ENCODE measurements at places on chromosomes 3 and 15.

- peak; percentile 51 for DNase-seq
Observed at GRCh38 chr15:100686725-100687473, 84.5 kb downstream of the ASB7 start.

GRCh38 chr3:150589759-150590158 is 13.4 kb upstream of the SELENOT start:
- DNase-seq: no peak

GRCh38 chr3:188759336-188760005 is 412.3 kb upstream of the TPRG1 start:
- DNase-seq: no peak

DNA sequence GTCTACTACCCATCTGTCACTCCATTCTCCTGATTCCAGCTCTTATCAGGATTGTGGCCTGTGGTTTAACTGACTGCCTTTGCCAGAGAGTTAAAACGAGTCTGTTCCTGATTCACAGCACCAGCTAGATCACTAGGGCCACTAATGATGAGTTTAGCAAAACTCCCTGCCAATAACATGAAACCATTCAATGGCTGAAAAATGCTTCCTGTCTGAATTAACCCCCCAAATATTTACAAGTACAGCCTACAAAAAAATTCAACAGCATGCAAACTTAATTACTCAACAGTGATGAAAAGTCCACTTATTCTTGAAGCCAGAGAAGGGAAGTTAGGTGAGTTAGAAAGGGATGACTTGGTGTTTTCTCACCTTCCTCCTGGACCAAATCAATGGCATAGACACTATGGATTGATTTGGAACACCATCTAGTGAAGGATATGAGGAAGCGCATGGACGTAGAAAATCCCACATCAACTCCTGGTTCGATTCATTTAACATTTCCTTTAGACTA is 141.4 kb downstream of the TGFBR2 start:
- peak; percentile 37 for DNase-seq

DNA sequence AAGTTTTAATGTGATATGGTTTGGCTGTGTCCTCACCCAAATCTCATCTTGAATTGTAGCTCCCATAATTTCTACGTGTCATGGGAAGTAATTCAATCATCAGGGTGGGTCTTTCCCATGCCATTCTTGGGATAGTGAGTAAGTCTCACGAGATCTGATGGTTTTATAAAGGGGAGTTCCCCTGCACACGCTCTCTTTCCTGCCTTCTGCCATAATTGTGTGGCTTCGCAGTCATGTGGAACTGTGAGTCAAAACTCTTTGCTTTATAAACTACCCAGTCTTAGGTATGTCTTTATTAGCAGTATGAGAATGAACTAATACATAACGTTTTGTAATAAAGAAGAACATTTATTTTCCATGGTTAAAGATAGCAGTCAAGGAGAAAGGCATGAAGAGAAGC is 39.2 kb upstream of the GOLIM4 start:
- DNase-seq: no peak

DNA sequence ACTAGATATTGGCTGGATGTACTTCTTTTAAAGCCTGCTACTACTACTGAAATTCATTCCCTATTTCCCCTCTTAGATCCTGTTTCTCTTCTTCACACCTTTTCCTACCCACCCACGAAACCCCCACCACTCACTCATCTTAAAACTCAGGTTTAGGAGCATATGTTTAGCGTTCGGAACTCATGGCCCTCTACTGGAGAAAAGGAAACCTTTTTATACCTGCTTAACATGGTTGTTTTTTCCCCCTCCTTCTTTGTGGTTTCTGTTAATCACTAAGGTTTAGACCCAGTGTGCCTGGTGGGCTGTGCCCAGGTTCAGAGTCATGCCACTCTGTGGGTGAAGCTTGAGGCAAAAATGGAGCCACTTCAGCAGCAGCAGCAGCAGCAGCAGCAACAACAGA is 2.6 kb downstream of the ARID3B start:
- DNase-seq: no peak

GRCh38 chr3:58202917-58203360 is 7.8 kb downstream of the DNASE1L3 start:
- no peak for DNase-seq

DNA sequence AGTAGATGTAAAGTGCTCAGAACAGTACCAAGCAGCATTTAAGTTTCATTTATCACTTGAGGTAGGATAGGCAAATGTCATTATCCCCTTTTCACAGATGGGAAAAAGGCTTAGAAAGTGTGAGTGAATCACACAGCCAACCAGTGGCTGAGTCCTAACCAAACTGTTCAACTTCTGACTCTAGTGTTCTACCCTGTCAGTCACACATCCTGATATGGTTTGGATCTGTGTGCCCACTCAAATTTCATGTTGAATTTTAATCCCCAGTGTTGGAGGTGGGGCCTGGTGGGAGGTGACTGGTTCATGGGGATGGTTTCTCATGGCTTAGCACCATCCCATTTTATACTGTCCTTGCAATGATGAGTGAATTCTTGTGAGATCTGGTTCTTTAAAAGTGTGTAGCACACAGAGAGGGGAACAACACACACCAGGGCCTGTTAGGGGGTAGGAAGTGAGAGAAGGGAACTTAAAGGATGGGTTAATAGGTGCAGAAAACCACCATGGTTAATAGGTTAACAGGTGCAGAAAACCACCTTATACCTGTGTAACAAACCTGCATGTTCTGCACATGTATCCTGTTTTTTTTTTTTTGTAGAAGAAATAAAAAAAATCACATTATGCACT is 304.7 kb downstream of the SUCLG2 start:
- DNase-seq: no peak

DNA sequence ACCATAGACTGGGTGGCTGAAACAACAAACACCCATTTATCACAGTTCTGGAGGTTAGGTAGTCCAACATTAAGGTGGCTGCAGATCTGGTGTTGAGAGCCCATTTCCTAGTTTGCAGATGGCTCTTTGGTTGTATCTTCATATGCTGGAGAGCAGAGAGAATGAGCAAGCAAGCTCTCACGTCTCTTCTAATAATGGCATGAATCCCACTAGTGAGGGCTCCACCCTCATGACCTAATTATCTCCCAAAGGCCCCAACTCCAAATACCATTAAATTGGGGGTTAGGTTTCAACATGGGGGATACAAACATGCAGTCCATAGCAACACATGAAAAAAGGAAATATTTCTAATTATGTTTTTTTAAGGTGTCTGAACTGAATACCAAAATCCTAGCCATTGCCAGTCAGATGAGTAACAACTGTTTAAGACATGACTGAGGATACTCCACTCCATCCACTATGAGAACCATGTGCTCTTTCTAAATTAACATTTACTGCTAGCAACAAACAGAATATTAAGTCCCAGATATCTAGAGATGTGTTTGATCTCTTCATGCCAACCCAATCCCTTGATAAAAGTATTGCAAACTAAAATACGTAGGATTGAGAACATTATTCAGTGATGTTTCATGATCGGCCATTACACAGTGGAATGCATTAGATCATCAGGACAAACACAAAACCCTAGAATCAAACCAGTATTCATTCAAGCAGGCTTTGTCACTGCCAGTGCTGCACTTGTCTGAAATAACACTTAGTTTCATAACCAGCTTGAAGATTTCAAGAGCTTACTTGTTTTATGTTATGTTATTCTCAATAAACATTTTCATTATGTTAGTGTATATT is 340.3 kb downstream of the SLC9A9 start:
- peak; percentile 14 for DNase-seq

GRCh38 chr3:54818942-54819341 is 108.9 kb downstream of the LRTM1 start:
- no peak for DNase-seq

DNA sequence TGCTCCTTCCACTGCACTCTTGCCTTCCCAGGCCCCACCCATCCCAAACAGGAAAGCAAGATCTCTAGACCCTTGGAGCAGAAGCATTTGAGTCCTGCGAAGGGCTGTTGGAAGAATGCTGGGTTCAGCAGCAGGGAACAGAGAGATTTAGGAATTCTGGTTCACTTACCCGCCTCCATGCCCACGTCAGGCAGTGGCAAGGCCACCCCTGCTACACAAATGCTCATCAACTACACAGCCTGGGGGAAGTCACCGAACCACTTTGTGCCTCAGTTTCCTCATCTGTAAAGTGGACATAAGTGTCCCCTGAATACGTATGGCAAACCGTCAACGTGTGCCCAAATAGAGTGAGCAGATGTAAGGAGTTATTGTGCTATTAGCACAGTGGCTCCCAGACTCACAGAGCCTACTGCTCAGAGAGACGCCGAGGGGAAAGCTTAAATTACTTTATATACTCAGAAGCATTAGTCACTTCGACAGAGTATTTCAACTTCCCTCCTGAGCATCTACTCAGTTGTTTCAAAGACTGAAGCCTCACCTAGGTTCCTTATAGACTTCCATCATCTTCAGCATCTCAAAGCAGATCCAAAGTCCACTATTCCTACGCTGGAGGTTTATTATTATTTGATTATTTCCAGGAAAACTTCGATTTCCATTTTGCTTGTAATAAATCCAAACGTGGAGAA is 905 bp downstream of the HOMER2 start:
- DNase-seq: peak; percentile 64

DNA sequence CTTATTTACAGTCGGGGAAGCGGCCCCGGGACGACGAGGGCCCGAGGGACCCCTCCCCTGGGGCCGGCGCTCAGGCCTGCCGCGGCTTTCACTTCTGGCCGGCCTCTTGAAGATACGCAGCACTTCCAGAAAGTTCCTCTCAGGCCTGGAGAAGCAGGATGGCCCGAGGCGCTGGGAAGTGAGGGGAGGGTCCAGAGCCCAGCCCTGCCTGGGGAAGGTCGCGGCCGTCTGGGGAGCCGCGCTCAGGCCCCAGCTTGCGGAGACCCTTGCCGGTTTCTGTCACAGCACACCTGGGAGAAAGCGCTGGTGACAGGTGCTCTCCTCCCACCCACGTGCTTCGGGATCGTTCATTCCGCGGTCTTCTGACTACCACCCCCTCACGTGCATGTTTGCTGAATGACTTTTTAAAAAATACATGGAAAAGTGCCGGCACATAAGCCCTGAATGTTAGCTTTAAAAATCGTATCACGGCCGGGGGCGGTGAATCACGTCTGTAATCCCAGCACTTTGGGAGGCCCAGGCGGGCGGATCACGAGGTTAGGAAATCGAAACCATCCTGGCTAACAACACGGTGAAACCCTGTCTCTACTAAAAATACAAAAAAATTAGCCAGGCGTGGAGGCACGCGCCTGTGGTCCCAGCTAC is 727 bp upstream of the TM2D3 start:
- DNase-seq: peak; percentile 39

- no peak for DNase-seq
Observed at GRCh38 chr3:13845806-13846205, 34.1 kb downstream of the WNT7A start.

DNA sequence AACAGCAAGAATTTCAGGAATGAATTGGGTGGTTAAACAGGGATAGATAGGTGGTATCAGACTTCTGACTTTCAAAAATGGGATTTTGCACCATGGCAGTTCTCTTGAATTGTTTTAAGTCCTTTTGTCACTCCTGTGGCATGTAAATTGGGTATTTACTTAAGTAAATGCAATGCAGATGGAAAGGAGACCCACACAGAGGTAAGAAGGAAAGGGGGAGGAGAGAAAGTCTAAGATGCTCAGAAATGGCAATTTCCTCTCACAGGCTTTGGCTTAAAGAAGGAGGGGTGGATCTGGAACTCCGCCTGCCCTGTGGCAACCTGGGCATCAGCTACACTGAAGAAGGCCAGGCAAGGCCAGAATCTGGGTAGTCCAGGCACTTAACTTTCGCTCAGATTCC is 197.1 kb upstream of the UBE2E1 start:
- DNase-seq: no peak

Measured in RWPE1 (cell line).